T-helper 1 cell (primary cell): ENCODE measurements at places on chromosomes 7 and 10.

DNA sequence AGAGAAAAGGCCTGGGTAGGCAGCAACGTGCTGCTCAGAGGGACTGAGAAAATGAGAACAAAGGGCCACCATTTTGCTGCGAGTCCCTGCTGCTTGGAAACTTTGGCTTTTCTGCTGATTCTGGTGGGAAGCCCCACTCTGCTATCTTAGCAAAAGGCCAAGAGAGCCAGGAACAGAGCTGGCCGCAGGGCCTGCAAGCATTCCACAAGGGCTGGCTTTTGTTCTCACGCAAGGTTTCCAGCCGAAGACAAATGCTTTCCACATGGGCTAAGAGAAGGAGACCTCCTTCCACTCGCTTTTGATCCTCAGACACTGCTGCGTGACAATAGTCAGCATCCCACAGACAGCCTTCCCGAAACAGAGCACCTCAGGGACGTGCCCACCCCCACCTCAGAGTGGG is 163.1 kb downstream of the ARHGAP12 start:
- no peak for DNase-seq

DNA sequence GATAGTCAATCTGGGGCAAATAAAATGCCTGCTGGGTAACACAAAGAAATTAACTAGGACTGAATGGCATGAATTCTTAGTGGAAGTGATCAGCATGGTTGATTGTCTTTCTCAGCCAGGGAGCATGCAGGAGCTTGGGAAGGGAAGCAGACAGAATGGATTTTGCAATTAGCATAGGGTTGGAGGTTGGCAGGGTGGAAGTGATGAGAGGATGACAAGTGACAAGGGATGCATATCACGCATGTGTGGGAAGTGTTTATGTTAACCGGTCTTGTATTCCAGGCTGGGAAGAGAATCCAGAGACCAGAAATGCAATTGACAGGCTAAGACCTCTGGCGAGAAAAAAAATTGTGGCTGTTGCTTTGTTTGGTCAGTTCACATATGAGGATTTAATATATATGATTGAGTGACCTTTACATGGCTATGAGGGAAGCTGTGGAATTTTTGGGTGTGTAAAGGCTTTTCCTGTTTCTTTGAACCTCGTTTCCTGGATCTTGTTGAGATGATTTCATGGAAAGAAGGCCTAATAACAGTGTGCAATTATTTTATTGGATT is 8.3 kb downstream of the MDFIC start:
- no peak for DNase-seq

DNA sequence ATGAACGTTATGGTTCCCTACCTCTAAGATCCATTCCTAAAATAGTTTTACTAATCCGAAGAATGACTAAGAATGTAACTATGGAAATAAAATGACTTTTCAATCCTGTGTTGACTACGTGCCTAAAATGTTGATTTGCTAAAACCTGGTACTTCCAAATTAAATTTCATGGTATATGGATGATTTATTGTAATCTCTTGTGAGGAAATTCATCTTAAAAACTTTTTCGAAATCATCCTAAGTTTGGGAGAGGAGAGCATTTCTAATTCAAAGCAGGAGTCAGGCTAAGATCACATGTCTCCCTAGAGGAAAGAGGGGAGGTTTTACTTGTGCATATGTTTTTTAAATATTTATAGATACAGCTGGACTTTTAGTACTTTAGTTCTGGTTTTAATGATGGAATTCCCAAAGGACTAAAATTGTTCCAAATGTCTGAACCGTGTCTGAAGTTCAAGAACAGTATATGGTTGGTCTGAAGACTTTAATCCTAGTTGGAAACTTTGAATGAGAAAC is 483.9 kb downstream of the AUTS2 start:
- DNase-seq: no peak

DNA sequence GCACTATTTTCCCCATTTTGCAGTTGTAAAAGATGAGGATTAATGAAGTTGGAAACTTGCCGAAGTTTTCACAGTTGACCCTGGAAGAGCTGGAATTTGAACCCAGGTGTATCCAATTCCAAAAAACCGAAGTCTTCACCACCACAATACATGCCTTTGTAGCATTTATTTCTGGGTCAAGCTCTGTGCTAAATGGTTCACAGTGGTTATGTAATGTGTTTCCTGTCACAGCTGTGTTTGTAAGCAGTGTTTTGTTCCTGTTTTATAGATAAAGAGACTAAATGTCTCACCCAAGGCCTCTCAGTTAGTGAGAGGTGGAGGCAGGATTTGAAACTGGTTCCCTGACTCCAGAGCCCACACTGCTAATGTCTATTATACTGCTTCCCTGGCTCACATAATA is 17.6 kb downstream of the SFTPA2 start:
- no peak for DNase-seq

- no peak for DNase-seq
Observed at GRCh38 chr10:96829029-96829773, 2.9 kb upstream of the LCOR start.

GRCh38 chr10:13390604-13391522 is 42.8 kb upstream of the SEPHS1 start:
- DNase-seq: no peak

GRCh38 chr10:117462816-117463544 is 79.6 kb upstream of the EMX2 start:
- DNase-seq: no peak

DNA sequence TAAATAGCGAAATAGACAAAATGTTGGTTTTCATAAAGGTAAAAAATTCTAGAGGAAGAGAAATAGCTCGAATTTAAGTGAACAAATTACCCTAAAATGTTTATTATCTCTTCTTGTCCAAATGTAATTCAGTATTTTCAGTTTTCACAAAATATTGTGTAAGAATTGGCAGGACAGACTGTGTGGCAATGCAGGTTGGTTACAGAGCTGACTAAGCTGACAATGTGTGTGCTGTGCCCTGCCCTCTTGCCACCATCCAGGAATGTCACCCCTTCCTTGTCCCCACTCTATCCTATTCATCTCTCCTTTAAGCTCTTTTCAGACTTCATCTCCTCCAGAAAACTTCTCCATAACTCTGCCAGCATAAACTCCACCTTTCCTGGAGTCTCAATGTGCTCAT is 46.1 kb downstream of the COL28A1 start:
- DNase-seq: no peak

- no peak for DNase-seq
Observed at GRCh38 chr10:11525503-11525902, 85.9 kb downstream of the USP6NL start.

- DNase-seq: no peak
Observed at GRCh38 chr10:132187430-132188138, 836 bp downstream of the DPYSL4 start.

- DNase-seq: no peak
Observed at GRCh38 chr10:79130846-79131245, 62.1 kb downstream of the ZMIZ1 start.

GRCh38 chr10:51000164-51000563 is 74.1 kb upstream of the PRKG1 start:
- DNase-seq: no peak

GRCh38 chr7:82039621-82040020 is 269.8 kb upstream of the HGF start:
- DNase-seq: no peak

DNA sequence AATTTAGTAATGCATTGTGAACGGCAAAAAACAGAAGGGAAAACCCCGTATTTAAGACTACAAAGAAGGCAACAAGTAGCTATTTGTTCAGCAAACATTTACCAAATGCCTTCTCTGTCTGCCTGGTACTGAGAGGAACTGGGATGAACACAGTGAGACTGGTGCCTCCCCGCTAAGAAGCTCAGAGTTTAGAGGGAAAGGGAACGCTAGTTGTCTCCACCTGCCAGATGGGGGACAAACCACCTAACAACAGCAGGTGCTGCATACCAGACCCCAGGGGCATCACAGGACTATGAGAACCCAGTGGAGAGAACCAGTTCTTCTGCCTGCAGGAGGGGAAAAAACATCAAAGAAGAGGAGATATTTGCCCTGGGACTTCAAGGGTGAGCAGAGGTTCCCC is 147.1 kb downstream of the SLC25A13 start:
- no peak for DNase-seq

GRCh38 chr7:132030086-132030568 is 473.7 kb upstream of the PODXL start:
- DNase-seq: no peak

GRCh38 chr7:155193716-155194115 is 104.0 kb upstream of the INSIG1 start:
- DNase-seq: no peak

GRCh38 chr7:87218796-87219544 is 562 bp downstream of the TMEM243 start:
- peak; percentile 23 for DNase-seq

DNA sequence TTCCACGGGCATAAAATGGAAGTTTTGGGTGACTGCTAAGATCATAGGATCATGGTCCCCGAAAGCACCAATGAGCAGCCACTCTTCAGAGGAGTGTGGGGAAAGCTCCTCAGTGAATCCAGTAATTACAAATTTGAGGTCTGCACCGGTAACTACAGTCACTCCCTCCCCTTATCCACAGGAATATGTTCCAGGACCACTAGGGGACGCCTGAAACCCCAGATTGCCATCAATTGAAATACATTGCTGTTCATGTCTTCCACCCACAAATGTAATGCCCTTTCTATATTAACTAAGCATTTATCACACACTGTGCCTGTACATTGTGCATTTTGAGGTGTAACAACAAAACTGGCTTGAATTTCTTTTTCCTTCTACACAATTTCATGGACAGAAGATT is 447.9 kb upstream of the PFKP start:
- DNase-seq: no peak

DNA sequence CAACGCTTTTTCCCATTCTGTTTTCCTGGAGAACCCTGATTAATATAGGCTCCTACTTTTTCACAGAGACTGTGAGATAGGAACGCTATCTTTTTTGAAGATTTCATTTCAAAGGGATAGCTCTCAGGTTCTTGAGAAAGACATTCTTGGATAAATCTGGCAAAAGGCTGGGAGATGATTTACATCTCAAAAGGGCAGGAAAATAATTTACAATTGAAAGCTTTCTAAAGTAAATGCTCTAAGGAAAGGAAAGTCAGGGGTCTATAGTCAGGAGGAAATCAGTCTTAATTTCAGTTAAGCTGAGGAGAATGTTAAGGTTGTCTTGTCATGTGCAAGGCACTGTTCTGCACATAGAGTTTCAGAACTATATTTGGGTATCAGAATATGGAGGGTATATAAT is 278.8 kb downstream of the KIF20B start:
- no peak for DNase-seq
